ENCODE measurements at places on chromosomes 7 and 10. TPM values are rescaled to one million over a fixed set of nuclear protein-coding genes. Genes with fewer than 3 reads are reported as not detected.

DNA sequence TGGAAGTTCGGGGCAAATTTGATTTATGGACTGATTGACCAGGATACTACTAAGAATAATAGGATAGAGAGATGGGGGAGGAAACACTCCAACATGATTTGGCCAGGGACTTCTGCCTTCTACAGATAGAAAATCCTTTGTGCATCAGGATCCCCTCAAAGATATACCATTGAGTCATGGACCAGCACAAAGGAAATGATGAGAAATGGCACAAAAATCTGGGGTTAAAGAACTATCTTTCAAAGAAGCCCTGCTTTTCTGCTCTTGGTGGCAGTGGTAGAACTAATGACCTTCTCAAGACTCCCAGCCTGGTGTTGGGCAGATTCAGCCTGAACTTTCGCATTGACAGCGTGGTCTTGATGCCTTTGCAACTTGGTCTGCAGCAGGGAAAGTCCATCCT is 27.6 kb upstream of the LAMB1 start:
- DNase-seq = no peak

GRCh38 chr10:132835848-132836233 is 49.9 kb upstream of the NKX6-2 start:
- no peak for DNase-seq

DNA sequence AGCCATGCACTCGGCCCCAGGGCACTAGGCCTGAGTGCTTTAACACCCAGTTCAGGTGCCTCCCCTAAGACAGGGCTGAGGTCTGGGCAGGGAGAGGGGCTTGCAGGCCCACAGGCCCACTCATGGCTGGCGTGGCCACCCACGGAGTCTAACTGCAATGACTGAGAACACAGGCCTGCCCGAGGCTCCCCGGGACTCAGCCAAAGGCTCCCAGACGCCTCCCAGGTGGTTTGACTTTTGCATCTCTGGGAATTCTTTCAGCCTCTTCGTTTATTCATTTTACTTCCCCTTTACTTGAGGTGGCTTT is 37.3 kb downstream of the PTPRN2 start:
- no peak for DNase-seq

GRCh38 chr7:69609541-69610373 is 11.5 kb downstream of the AUTS2 start:
- no peak for DNase-seq

The DNAJC12 gene
- 4.5 TPM for total RNA-seq

Data from frontal cortex (tissue), 4 donors.